ENCODE measurements at places on chromosomes 2 and 18.

GRCh38 chr2:56456791-56457190 lies 273.0 kb downstream of the CCDC85A start:
- no peak for DNase-seq

DNA sequence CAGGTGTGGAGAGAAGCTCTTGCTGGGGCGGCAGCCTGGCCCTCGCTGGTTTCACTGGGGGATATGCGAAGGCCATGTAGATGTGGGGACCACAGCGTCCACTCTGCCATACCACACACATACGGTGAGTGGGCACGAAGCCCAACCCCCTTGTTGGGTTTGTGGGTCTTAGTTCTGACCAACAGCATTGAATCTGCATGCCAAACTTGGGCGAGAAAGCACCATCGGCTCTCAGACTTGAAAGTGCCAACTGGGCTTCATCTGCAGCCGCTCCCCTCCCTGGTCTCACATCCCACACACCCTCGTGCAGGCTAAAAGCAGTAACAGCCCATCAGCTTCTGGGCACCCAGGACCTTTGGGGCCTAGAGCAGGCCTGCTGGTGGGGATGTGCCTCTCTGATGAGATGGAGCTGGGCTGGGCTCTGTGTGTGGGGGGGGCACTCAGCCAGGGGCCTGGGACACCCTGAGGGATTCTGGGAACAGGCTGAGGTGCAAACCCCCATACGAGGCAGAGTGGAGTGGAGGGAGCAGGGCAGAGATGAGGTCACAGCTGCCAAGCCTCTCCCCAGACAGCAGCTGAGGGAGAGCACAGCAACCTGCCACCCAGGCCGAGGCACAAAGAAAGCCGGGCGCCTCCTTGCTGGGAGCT lies 264.4 kb downstream of the TWIST2 start:
- no peak for DNase-seq

- DNase-seq: peak; percentile 10
Measured at GRCh38 chr2:220893411-220893810, 678.7 kb downstream of the EPHA4 start.

- no peak for DNase-seq
Measured at GRCh38 chr18:62138461-62139235, 48.2 kb downstream of the PIGN start.

DNA sequence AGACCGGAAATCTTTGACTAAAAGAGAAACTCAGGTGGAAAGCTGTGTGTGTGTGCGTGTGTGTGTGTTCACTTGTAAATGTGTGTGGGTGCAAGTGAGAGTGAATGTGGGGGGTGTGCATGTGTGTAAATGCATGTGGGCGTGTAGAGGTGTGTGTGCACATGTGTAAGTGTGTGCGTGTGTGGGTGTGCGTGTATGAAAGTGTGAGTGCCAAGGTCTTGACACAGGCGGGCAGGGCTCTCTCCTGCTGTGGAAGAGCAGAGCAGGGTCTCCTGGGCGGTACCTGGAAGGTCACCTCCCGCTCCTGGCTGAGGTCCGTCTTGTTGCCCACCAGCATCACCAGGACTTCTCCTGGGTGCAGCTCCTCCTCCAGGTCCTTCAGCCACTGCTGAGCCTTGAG lies 10.6 kb downstream of the PRLH start:
- no peak for DNase-seq

DNA sequence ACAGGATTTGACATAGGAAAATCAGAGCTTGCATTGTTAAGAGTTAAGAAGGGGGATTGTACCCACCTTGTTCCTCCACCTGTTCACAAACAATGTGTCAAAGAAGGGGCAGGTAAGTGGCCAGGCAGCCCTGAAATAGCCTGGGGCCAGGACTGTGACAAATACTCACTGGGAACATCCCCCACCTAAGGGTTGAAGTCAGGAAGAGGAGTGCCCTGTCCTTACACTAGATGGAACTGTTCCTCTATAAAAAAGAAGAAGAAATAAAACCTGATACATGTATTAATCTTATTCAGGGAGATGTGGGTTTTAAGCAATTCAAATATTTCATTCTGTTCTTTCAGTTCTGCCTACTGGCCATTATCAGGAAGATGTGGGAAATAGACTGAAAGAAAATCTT lies 41.9 kb downstream of the TACR1 start:
- no peak for DNase-seq

DNA sequence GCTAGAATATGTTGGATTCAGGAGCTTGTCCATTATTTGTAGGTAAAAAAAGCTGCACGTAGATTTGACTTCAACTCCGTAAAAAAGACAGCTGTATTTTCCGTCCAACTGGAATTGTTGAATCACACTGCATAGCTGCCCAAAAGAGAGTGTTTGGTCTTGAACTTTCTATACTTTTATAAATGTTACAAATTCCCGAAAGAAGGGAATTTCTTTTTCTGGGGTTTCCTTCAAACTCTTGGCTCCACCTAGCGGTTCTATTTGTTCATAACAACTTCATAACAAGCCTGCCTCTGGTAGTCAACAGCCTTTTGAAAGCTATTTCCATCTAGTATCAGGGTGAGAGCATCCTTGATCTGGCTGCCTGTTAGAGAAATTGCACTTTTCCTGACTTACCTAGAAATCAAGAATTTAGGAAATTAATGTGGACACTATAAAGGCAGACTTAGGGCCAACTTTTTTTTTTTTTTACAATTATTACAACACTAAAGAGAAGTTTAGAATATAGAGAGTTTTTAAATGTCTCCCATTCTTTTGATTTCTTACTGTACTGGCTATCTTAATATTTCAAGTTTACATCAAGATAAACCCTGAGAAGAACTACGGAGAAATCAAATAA lies 48.1 kb downstream of the TMEM185B start:
- DNase-seq: peak; percentile 68

GRCh38 chr2:231917280-231918066 lies 8.7 kb downstream of the NPPC start:
- DNase-seq: no peak

GRCh38 chr2:98282109-98282508 lies 64.1 kb upstream of the CNGA3 start:
- no peak for DNase-seq

DNA sequence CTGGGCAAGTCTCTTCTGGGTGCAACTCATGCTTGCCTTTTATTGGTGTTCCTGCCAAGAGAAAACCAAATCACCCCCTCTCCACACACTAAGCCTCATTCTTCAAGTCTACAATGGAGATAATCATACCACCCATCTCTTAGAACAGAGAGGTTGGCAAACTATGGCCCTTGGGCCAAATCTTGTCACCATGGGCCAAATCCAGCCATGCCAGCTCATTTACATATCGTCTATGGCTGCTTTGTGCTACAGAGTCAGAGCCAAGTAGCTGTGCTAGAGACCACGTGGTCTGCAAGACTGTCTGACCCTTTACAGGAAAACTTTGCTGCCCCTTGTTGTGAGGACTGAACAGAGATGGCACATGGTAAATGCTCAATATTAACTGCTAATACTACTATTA lies 270.3 kb upstream of the PARD3B start:
- no peak for DNase-seq

- no peak for DNase-seq
Measured at GRCh38 chr2:10688921-10689807, 611 bp downstream of the NOL10 start.

DNA sequence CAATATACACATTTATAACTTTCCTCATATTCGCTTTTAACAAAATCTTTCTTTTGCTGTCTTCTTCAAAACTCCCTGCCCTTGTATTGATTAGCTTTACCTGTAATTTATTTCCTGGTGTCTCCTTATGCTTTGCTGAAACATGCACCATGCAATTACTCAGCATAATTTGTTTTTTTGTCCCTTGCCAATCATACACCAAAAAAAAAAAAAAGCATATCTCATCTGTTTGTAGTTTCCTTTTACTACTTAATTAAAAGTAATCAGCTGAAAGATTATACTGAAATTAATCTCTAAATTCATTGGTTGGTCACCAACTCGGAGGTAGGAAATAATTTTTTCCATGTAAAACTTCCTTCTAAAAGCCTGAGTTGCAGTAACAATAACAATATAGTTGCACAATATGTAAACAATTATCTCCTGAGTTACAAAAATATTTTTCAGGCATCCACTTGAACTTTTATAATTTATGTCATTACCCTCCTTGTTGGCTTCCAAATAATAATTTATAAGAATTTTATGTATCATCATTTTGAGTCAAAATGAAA lies 53.0 kb upstream of the ROCK1 start:
- no peak for DNase-seq

DNA sequence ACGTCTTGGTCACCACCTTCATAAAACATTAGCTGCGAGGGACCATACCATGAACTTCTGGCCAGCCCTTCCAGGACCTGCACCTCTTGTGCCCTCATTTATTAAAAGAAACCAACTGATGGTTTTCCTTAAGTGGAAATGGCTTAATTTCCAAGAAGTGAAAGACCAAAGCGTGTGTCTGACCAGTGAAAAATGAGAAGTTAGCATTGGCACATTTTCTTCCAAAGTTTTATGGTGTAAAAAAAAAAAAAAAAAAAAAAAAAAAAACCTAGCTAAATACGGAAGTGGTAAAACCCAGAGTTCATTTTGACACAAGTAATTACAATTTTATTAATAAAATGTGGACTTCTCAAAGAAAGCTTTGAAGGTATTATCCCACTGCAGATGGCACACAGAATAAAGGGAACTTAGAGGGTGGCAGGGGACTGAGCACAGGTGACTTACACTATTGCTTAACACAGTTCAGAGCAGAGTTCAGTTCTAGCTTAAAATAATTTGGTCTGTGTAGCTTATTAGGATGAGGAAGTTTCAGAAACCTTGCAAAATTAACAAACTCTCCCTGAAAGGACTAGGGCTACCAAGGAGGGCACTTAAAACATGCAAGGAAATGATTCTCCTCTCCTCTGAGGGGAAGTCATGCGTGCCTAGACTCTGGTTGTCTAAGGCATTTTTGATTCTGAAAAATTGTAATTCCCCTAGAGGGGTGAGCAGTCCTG lies 42.2 kb upstream of the EPG5 start:
- no peak for DNase-seq

- no peak for DNase-seq
Measured at GRCh38 chr2:96245609-96246390, 20.0 kb downstream of the TMEM127 start.

DNA sequence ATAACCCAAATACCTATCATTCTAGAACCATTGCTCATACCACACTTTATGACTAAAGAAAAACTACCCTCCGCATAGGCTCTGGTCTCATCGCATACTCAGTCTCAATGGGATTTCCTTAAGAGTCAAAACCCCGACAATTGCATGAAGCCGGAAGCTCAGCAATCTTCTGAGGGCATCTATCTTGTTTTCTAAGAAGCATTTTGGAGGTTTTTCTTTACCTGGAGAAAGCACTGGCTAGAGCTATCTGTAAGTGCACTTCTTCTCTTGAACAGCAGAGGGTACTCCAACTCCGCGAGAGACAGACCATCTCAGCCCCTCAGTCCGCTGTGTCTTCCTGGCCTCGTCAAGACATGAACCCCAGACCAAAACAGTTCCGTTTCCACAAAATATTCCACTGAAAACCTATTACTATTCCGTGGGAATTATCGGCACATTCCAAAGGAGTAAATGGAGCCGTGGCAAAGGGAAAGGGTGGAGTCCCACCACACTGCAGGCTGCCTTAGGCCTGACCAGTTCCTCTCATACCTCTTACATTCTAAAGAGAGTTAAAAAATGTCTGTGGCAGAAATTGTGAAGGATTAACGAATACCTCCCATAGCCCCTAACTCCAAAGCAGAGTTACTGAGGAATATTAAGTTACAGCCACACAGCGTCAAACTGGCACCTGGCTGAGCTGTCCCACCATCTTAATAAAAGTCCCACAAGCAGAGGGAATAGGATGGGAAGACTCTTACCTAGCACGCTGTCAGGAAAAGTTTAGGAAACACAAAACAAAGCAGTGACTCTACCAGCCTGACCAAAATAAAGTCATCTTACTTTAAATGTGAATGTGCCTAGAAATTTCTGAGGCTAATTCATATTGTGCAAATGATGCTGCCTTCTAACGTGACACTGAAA lies 325.6 kb upstream of the VRK2 start:
- DNase-seq: peak; percentile 53

DNA sequence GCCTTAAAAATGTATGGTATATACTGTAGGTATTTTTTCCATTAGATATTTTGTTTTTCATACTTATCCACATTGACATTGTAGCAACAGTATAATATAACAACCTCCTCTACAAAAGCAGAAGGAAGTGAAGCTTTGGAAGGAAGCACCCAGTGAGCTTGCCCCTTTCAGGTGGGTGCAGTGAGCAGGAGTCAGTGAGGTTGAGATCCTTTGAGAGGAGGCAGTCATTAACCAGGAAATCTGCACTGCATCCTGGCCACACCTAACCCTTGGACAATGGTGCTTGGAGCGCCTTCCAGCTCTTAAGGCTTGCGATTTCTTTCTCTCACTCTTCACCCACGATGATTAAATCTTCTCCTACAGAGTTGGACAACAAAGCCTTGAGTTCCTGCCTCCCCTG lies 13.9 kb downstream of the IL37 start:
- DNase-seq: no peak

DNA sequence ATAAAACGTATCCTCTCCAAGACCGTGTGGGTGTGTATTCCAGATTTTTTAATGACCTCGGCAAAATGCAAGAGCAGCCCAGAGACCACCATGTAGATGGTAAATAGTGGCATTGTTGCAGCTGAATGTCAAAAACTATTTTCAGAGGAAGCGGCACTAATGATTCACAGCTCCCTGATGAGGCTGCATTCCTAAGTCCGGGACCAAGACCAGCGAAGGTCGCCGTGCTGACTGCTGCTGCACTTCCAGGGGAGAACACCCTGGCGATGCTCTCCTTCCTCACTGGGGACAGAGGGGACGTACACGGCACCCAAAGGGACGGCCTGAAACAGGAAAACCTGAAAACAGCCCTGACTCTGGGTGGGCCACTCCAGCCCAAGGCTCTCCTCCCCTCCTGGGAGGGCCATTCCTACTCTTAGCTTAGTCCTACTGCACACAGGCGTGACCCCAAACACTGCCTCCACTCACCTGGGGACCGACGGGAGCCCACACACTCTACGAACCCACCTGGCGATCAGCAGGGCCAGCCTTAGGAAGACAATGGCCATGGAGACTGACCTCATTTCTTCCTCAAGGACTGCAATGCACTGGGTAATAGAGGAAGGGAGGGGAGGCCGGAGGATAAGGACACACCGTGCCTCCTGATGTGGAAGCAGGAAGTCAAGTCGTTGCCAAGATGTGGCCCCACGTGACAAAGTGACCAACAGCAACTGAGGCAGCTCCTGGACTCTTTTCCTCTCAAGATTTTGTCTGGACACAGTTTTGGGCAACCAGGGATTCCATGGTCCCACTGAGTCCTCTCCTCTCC lies 82.8 kb downstream of the ZNF516 start:
- no peak for DNase-seq

GRCh38 chr2:88913280-88913679 lies 221.8 kb downstream of the RPIA start:
- DNase-seq: no peak

GRCh38 chr2:185990861-185991525 lies 252.4 kb downstream of the FSIP2 start:
- DNase-seq: no peak

DNA sequence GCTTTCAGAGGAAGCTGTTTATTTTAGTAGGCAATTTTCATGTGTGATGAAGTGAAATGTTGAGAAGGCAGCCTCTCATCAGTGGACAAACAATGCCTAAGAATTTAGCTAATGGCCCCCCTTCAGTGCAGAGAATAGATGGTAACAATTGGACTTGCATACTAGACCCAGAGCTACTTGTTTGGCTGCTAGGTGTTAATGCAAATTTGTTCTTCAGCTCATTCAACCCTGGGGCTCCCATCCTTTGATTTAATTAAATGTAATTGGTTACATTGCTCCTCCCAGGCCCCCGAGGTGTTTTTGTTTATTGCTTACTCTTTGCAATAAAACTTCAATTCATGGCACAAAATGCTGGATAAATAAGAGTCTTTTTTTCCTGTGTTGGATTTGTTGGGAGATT lies 68.6 kb downstream of the CAMKMT start:
- DNase-seq: no peak

- DNase-seq: no peak
Measured at GRCh38 chr2:99679518-99679917, 189.7 kb upstream of the REV1 start.

Data from left kidney (tissue), 8 donors.